ENCODE measurements at places on chromosomes 2 and 18.

DNA sequence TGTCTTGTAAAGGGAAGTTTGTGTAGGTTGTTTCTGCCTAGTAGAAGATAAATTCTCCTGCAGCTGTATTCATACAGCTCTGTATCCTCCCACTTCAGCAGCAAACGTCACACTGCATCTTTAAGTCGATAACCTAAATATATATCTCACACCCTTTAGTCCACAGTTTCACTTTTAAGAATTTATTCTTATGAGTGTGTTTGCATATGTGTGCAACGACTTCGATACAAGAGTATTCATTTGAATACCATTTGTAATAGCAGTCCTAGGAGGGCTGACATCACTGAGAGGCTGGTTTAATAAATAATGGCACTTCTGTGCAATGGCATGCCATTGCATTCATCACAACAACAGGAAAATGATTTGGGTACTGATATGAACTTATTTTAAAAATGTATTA, 63.8 kb upstream of the MSH6 start:
- no peak for DNase-seq

GRCh38 chr2:142880279-142880678, 2.8 kb downstream of the KYNU start:
- no peak for DNase-seq

DNA sequence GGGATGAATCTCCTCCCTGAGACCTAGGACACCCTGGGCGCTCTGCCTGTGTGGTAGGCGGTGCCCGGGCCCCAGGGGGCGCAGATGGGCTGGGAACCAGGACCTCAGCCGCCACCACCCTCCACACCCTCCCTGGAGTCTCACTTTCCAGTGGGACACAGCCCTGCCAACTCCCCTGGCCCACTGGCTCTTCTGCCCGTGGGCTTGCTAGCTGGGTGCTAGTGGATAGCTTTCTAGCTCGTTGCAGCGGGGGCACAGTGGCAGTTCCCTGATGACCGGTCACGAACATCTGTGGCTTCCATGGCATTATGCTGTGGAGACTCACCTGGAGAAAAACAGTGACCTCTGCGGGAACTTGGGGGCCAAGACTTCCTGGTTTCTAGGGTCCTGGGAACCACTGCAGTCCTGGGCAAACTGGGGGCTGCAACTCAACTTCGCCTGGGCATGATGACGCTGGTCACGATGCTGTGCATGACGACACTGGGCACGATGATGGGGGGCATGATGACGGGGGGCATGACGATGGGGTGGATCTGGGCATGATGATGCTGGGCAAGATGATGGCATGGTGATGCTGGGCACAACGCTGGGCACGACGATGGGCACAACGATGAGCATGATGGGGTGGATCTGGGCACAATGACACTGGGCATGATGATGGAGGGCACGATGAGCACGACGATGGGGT, 31.0 kb upstream of the ALLC start:
- no peak for DNase-seq

GRCh38 chr2:99520813-99521212, 31.0 kb upstream of the REV1 start:
- no peak for DNase-seq

GRCh38 chr2:120963997-120964705, 228.5 kb downstream of the GLI2 start:
- no peak for DNase-seq

Measured in WERI-Rb-1 (cell line).